ENCODE measurements at places on chromosomes 1 and 21.

GRCh38 chr1:14141656-14142055 lies 441.7 kb downstream of the PRDM2 start:
- no peak for DNase-seq

DNA sequence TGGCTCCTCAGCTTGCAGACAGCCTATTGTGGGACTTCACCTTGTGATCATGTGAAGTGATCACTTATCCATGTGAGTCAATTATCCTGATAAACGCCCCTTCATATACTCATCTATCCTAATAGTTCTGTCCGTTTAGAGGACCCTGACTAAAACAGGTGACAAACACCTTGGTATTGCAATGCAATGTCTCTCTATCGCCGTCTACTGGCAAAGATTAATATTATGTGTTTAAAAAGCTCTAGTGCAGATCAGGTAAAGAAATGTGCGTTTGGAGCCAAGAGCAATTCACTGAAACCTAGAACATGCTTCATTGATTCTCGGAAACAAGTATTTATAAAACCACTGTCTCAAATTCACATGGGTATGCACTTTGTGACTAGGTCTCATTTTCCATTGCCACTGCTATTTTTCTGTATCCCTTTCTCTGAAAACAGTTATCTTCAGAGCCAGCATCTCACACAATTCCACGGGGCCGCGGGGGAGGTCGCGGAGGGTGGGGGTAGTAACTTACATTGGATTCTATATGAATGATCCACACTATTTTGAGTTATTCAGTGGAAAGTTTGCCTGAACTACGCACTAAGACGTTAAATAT lies 554.6 kb upstream of the NCAM2 start:
- no peak for DNase-seq

DNA sequence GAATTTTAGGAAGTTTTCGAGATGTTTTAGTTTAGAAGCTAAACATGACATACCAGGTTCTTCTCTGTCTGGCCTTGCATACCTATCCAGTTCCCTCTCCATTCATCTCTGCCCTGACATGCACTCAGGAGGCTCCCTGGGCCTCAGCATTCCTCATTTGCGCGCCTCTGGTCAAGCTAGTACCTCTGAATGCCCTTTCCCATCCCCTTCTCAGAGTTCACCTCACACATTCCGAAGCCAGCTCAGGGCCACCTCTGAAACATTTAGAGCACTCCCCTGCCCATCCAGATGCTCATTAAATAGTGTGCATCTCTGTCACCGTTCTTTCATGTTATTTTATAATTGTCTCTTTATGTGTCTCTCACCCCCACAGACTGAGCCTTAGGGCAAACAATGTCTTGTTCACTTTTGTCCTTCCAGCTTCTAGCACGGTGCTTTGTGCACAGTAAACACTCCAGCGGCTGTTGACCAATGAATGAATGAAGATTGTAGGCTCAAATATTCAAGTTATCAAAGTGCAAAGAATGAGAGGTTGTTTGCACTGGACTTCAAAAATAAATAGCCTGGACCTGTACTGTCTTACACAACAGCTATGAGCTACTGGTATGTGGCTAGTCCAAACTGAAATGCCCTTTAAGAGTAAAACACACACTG lies 1.2 kb upstream of the DHCR24 start:
- DNase-seq, result no peak

GRCh38 chr1:119380983-119381662 lies 12.5 kb downstream of the HAO2 start:
- DNase-seq, result no peak

DNA sequence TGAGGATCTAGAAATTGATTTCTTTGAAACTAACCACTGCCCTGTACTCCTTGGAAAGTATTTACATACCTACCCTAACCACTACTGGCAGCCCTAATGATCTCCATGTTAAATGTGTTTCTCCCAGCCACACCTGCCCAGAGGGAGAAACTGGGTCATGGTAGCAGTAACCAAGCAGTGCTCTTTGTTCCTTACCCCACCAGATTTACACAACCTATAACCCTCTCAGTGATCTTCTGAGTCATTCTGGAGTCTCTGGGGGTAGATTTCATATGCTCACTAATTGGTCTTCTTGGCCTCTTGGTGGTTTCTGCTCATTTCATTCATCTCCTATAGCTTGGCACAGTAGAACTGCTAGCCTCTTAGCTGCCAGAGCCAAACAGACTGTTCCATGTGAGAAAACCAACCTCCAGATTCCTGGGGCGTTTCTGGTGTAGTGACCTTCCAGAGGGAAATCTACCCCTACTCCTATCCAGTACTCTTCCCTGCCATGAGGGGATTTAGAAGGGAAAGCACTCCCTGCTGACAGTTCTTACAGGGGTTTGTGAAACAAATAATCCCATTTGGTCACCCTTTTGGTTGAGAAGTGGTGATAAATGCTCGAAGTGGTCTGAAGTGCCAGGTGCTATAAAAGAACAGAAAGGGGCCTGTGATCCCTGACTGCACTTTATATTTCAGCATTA lies 36.2 kb upstream of the LRIG2 start:
- DNase-seq, result no peak

- peak; percentile 9 for DNase-seq
These were observed 63.9 kb downstream of the CAPN2 start for GRCh38 chr1:223776075-223776814.

DNA sequence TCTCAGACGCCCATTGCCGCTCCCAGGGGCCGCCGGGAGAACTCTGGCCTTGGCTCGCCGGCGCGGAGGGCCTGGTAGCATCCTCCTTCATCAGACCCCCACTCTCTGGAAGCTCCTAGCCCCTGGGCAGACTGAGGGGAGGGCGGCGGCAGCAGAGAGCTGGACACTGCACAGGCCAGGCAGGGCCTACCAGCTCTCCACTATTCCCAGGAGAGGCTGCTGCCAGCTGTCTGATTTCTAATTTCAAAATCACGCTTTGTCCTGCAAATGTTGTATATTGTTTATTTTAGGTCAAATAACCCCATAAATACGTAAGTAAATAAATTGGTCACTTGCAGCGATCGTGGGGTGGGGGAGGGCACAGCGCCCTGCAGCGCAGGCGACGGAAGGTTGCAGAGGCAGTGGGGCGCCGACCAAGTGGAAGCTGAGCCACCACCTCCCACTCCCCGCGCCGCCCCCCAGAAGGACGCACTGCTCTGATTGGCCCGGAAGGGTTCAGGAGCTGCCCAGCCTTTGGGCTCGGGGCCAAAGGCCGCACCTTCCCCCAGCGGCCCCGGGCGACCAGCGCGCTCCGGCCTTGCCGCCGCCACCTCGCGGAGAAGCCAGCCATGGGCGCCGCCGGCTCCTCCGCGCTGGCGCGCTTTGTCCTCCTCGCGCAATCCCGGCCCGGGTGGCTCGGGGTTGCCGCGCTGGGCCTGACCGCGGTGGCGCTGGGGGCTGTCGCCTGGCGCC lies at the start of gene MTARC1:
Gene MTARC1 (plus strand): TSS at position 577 of the 732 bp plus-strand sequence. CDS start 32 bp downstream, at position 609.
- no peak for DNase-seq

- DNase-seq, result no peak
These were observed 249.2 kb upstream of the NFIA start for GRCh38 chr1:60833173-60833572.

GRCh38 chr1:160453443-160453842 lies 53.1 kb downstream of the VANGL2 start:
- DNase-seq, result no peak

GRCh38 chr21:41954654-41955499 lies 1.1 kb upstream of the C2CD2 start:
- DNase-seq, result no peak

GRCh38 chr1:206419250-206419649 lies 51.0 kb upstream of the IKBKE start:
- DNase-seq, result no peak

DNA sequence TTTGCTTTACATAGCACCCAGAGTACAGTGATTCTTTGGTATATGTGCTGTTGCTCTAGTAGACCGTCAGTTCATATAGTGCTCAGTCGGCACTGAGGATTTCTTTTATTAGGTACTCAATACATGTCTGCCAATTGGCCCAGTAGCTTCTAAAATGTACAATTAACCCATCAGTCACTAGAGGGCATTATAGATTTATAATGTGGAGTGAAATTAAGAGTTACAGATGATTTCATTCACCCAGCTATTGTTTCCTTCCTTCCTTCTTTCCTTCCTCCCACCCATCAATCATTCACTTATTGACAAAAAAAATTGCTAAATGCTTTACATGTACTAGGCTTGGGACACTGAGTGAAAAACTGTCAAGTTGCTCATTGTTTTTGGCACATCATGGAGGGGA lies 263.6 kb upstream of the USP24 start:
- DNase-seq, result no peak

GRCh38 chr1:118333601-118334210 lies 148.7 kb upstream of the SPAG17 start:
- no peak for DNase-seq

DNA sequence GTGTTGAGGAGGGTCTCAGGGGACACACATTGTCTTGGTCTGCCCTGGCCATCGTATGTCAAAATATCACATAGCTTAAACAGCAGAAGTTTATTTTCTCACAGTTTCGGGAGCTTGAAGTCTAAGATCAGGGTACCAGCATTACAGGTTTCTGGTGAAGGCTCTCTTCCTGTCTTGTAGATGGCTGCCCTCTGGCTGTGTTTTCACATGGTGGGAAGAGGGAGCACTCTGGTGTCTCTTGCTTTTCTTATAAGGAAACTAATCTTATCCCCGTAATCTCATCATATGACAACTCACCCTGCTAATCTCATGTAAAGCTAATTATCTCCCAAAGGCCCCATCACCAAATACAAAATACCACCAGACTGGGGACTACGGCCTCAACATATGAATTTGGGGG lies 246.9 kb upstream of the ST6GALNAC5 start:
- DNase-seq, result no peak

DNA sequence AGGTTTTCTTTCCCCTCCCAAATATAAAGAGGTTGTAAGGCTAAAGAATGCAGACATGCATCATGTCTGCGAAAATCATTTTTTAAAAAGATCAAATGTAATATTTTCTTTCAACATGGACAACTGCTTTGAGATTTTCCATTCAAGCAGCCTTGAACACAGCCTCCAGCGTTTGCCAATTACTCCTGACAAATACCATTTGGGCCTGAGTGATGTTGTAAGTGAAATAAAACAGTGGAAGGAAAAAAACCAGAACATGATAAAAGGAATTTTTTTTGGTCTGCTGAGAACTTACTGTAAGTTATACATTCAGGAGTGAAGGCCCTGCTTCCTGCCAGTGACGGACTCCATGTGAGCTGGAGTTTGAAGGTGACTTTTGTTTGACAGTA lies 37.2 kb downstream of the SETD4 start:
- DNase-seq, result no peak

- no peak for DNase-seq
These were observed 19.5 kb downstream of the MAP7D1 start for GRCh38 chr1:36175137-36176095.

DNA sequence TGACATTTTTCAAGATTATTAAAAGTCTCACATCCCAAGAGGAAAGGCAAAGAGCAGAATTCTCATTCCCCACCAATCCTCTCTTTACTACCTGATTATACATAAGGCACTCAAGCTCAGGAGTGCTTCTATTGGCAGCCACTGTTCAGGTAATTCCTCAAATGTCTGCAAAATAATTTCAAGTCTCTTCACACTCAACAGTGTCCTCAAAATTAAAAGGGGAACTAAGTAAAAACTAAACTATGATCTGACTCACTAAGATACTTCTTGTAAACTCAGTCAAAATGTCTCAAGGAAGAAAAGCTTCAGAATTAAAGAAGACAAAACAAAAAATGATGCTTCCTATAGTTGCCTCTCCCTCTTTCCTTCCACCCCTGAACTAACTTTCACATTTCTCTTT lies 135.6 kb downstream of the GPATCH2 start:
- no peak for DNase-seq

DNA sequence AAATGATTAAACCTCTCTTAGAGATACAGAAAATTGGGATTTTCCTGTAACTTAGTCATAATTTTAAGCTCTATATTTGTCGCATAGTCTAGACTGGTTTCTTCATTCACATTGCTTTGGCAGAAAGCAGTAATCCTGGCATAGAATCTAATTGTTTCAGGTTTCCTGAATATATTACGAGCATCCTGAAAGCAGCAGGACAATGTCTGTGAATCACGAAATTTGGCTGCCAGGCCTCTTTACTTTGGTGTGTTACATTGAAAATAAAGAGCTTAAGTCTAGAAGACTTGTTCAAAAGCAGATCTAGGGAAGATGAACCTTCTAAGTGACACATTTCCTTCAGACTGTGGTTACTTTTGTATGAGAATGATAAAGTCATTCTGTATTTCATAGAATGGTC lies 72.2 kb downstream of the TDRD5 start:
- DNase-seq, result no peak

DNA sequence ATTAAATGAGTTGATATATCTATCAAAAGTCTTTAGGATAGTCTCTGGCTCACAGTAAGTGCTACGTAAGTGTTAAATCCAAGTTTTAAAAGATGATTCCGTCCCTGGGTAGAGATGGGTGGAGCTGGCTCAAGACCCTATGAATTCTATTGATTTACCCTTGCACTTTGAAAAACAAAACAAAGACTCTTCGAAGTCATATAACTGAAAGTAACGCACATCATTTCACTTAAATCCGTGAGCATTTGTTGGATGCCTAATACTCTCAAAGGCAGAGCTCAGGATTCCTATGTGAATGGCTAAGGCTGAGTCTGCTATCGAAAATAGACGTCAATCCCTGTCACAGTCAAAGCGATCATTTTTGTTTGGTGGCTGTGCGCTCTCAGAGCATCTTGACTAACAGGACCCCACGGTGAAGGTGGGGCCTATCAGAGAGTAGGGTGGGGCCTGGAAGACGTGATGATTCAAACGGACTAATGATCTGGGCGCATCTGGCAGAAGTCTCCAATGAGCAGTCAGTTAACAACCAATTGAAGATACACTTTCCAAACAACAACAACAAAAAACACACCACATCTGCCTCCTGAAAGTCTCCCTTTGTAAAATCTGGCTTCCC lies 1.2 kb upstream of the NUCKS1 start:
- no peak for DNase-seq

DNA sequence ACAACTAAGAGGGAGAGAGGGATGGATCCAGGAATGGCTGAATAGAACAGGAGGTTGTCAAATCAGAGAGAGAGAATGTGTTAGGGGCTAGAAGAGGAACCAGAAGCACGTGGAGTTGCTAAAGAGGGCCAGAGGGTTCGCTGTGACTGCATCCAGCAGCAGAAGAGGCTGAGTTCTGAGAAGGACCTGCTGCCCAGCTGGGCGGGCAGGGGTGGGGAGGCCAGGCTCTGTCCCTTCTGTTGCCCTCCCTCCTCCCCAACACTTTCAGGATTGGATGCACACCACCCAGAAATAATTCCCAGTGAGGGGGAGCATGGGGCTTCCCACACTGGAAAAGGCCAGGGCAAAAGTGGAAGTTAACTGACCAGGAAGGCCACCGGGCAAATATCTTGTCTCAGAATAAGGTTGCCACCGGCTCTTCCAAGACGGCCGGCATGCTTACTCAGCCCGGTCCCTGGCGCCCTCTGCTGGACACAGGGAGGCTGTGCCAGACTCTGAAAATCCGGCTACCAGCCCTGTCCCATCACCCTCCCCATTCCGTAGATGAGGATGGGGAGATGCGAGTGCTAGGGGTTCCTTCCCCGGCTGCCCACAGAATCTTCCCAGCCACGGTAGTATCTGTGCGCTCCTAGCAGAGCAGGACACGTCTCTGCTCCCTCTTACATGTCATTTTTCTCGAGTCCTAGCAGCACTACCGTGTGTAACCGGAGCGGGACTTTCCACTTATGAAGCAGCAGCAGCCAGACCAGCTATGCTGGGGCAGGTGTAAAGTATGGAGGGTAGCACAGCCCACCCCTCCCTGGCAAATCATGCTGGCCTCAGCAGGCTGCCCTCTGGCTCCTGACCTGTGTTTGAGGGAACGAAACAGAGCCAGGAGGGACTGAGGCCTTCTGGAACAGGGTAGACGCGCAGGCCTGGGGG lies 46.8 kb upstream of the A3GALT2 start:
- DNase-seq, result peak; percentile 70
